ENCODE measurements at places on chromosomes 4 and X. TPM values are rescaled to one million over a fixed set of nuclear protein-coding genes. Genes with fewer than 3 reads are reported as not detected.

The SMARCA1 gene
- 0.06 TPM for total RNA-seq

The CENPVL2 gene
- not detected for total RNA-seq

The RRH gene
- 0.27 TPM for total RNA-seq

The GAGE13 gene
- total RNA-seq, result not detected

The TAPT1 gene
- 26.8 TPM for total RNA-seq

The SAGE1 gene
- total RNA-seq, result not detected

The PAK3 gene
- 0.15 TPM for total RNA-seq

The EOLA2 gene
- 56.9 TPM for total RNA-seq

The IL21 gene
- 4.8 TPM for total RNA-seq

The PFKFB1 gene
- total RNA-seq, result 0.67 TPM

The PASD1 gene
- not detected for total RNA-seq

The DKK2 gene
- total RNA-seq, result not detected

The OTUD6A gene
- not detected for total RNA-seq

The CT55 gene
- not detected for total RNA-seq

The PHEX gene
- total RNA-seq, result 32.6 TPM

The PABPC1L2B gene
- total RNA-seq, result not detected

The DRP2 gene
- total RNA-seq, result 0.17 TPM

The HTR2C gene
- not detected for total RNA-seq

The NUDT11 gene
- 1.9 TPM for total RNA-seq

The TGIF2LX gene
- total RNA-seq, result not detected

The ADH7 gene
- not detected for total RNA-seq

The SYNPO2 gene
- 0.15 TPM for total RNA-seq

The C4orf50 gene
- total RNA-seq, result 0.17 TPM

The AMTN gene
- not detected for total RNA-seq

The TEX13D gene
- total RNA-seq, result 0.23 TPM

The ESX1 gene
- 0.13 TPM for total RNA-seq

The IL1RAPL2 gene
- total RNA-seq, result not detected

The TRPC5OS gene
- not detected for total RNA-seq

The MAGEE2 gene
- total RNA-seq, result not detected

The ZAR1 gene
- total RNA-seq, result not detected

The PABPC5 gene
- total RNA-seq, result not detected

The ZMAT1 gene
- 1.4 TPM for total RNA-seq

The CLGN gene
- total RNA-seq, result not detected

The EREG gene
- not detected for total RNA-seq

The ATP1B4 gene
- not detected for total RNA-seq

All from activated CD8-positive, alpha-beta memory T cell treated with anti-CD3 and anti-CD28 coated beads for 36 hours (primary cell).